NCI-H82 (cell line): ENCODE measurements at places on chromosomes 11 and 22.

- DNase-seq = peak; percentile 61
Observed at GRCh38 chr11:100863080-100863581, 176.0 kb downstream of the ARHGAP42 start.

- DNase-seq = no peak
Observed at GRCh38 chr11:2528301-2529050, 83.7 kb downstream of the KCNQ1 start.

- DNase-seq = no peak
Observed at GRCh38 chr11:2776351-2777061, 76.7 kb upstream of the KCNQ1OT1 start.

DNA sequence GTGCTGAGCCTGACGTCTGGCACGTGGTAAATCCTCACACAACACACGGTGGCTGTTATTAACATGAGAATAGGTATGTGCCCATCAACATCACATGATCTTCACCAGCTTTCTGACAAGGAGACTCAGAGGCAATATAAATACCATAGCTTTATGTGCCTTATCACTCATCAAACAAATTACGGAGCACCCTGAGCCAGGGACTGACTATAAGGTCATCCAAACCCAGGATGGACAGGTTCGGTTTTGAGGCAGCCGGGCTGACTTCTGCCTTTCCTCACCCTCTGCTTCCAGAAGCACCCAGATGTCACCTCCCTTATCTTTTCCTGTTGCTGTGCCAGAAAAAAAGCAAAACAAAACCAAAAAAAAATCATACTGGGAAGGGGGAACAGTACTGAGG is 5.7 kb upstream of the PLAAT3 start:
- no peak for DNase-seq

DNA sequence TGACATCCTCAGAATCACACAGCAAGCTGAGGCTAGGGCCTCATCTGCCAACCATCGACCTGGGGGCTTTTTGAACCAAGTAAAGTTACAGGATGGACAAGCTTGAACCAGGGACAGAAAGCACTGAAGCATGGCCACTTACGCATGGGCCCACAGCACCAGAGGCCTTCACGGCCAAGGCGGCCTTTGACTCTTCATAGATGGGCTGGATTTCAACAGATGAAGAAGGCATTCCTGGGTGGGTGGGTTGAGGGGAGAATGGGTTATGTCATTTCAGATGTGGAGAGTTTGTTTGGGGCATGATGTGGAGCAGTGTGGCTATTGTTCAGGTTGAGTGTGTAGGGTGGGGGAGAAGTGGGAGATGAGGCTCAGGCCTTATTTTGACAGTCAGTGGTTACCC is 60.2 kb downstream of the LRRC32 start:
- no peak for DNase-seq

DNA sequence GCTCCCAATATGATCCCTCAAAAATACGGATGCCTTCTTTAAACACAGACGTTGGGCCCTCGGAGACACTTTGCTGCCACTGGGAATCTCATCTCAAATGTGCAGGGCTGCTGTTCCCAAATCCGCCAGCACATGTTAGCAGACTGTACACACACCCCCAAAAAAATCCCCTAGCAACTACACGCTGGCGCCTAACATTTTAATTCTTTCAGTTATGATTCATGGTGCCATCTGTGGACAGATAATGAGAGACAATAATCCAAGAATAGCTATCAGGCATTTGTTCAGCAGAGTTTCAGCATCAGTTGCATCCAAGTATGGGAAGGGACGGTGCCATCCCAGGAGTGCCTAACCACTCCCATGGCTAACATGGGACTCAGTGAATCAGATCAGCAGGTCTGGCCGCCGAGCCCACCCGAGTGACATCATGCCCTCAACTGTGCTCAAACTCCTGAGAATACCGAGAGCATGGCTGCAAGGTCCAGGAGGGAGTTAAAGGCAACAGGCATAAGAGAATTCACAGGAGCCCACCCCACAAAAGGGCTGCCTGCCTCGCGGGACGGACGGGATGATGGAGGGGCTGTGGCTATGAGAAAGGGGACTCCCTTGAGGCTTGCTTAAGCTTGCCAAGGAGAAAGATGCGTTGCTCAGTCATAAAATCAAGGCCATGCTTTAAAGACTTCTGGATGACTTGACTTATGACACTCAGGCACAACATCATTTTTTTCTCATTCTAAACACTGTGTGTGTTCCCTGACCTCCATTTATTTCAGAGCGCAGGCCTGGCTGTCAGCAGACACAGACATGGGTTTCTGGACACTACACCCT is 337.0 kb downstream of the SHANK2 start:
- DNase-seq = no peak
